ENCODE measurements at places on chromosomes 16 and 17.
A peak's percentile ranks its signal among the peaks of the same experiment; 100 is the strongest.

GRCh38 chr16:53309457-53309856 is 124.8 kb upstream of the RBL2 start:
- no peak for DNase-seq

- no peak for DNase-seq
These were observed 75.5 kb downstream of the AATF start for GRCh38 chr17:37024181-37024637.

DNA sequence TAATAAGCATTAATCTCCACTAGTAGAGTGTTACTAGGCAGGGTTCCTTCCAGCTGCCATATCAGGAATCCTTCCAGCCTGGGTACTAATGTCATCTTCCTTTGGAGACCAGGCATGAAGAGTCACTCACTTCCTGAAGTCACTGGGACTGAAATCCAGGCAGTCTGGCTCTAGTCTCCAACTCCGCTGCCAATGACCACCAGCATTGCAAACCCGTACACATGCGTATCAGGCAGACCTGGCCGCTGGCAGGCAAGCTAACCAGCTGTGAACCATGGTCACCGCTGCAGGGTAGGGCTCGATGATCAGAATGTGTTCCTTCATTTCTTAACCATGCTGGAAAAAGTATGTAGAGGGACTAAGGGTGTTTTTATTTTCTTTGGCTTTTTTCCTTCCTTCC is 255.5 kb downstream of the CDH13 start:
- DNase-seq, result no peak

DNA sequence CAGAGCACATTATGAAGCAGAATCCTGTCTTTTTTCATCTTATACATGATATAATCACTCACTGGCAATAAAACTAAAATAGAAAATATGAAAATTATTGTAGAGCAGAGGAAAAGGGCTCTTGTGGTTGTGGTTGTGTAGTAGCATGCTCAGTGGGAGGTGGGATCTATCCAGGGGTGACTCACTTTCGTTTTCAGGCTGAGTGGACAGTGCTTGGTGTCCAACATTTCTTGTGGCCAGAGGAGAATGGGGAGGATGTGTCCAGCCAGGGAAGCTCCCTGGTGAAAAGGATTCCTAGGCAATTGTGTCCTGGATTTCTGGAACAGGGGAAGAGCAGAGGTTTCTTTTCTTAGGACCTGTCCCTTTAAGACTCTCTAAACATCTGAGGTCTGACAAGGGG is 31.9 kb upstream of the CPHXL start:
- DNase-seq, result no peak

- DNase-seq, result no peak
These were observed 28.0 kb downstream of the ARHGAP23 start for GRCh38 chr17:38456031-38456815.

GRCh38 chr16:73503093-73503492 is 455.2 kb upstream of the ZFHX3 start:
- no peak for DNase-seq

- peak; percentile 45 for DNase-seq
These were observed at the start of gene RILP for GRCh38 chr17:1649844-1650501. TSS of gene RILP (minus strand) at chr17:1649866. CDS start at chr17:1649804, 62 bp downstream.

DNA sequence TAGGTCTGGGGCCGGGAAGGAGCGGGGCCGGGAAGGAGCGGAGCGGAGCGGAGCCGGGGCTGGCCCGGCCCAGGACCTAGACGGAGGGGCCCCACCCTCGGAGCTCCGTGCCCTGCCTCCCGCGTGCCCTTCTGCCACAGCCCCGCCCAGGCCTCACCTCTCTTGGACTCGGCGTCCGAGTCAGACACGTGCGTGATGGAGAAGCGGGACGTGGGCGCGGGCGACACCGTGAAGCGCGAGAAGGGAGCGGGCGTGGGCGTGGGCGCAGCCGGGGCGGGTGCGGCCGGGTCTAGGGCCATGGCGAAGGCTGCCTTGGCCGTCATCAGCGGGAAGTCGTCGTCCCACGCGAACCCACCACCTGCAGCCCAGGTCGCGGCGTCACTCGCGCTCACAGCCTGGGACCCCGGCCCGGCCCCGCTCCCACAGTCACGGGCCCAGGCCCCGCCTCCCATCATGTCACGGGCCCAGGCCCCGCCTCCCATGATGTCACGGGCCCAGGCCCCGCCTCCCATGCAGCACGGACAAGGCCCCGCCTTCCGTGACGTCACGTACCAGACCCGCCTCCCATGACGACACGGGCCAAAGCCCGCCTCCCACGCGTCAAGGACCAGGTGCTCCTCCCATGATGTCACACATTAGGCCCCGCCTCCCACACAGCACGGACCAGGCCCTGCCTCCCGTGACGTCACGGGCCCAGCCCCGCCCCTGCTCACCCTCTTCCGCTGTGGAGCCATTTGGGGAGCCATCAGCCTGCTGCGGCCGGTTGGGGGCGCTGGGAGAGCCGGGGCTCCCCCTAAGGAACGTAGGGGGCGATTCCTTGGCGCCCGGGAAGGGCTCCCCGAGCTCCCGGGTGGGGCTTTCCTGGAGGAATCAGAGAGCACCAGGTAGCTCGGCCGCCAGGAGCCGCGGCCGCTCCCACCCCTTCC is 45.8 kb upstream of the PVALEF start:
- peak; percentile 54 for DNase-seq

DNA sequence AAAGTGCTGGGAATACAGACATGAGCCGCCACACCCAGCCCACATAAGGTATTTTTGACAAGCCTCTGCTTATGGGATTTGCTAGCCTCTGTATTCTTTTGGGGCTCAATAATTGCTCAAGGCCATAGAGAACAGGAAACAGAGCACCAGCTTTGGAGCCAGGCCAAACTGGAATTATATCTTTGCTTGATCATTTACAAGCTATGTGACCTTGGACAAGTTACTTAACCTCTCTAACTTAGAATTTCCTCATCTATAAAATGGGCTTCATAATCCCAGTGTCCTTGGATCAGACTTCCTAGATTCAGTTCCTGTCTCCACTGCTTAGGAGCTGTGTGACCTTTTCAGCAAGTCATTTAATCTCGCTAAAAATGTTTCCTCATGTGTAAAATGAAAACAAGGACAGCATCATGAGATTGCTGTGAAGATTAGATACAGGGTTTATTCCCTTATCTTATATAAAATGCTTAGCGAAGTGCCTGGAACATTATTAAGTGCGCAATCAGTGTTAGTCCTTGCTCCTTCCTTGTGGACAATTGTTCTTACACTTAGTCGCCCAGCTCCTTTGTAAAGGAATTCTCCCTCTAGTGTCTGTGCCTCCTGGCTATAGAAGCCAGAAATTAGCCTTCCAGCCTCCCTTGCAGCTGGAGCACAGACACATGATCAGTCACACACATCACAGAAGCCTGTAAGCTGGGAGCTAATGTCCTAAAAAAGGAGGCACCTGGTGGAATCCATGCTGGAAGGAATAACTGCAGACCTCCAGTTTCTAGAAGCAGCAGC is 16.6 kb downstream of the KRT9 start:
- DNase-seq, result no peak

- DNase-seq, result no peak
These were observed 113.0 kb upstream of the PLCG2 start for GRCh38 chr16:81666113-81666512.

DNA sequence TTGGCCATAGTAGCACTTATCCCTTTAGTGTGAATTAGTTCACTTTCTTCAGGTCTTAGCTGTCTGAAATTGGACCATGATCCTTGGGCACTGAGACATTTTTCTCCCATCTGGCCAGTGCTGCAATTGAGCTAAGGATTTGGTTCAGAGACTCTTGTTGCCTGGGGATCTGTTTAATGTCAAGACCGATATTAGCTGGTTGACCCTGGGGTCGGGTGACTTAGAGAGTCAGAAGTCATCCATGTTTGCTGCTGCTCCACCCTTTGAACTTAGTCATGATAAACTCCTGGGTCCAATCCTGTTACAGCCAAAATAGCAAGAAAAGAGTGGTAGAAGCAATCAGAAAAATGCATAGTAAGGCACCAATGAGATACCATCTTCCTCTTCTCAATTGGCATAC is 45.8 kb upstream of the TOX3 start:
- no peak for DNase-seq

GRCh38 chr16:80462917-80463316 is 77.9 kb upstream of the DYNLRB2 start:
- no peak for DNase-seq

- no peak for DNase-seq
These were observed 6.7 kb downstream of the NLRC3 start for GRCh38 chr16:3570420-3571062.

DNA sequence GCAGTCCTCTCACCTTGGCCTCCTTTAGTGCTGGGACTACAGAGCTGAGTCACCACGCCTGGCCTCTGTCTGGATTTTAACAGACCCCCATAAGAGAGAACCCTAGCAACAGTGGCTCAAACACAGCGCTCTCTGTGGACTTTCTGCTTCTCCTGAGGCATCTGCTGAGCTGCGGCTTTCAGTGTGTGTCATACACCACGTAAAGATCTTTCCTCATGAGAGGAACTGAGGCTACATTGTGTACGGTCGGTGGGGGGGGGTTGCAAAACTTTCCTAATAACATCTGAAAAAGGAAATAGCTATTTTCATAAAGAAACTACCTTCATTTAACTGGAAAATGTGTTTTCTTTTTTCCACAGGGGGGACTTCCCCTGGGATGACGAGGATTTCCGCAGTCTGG is 32.9 kb downstream of the DEF8 start:
- no peak for DNase-seq

DNA sequence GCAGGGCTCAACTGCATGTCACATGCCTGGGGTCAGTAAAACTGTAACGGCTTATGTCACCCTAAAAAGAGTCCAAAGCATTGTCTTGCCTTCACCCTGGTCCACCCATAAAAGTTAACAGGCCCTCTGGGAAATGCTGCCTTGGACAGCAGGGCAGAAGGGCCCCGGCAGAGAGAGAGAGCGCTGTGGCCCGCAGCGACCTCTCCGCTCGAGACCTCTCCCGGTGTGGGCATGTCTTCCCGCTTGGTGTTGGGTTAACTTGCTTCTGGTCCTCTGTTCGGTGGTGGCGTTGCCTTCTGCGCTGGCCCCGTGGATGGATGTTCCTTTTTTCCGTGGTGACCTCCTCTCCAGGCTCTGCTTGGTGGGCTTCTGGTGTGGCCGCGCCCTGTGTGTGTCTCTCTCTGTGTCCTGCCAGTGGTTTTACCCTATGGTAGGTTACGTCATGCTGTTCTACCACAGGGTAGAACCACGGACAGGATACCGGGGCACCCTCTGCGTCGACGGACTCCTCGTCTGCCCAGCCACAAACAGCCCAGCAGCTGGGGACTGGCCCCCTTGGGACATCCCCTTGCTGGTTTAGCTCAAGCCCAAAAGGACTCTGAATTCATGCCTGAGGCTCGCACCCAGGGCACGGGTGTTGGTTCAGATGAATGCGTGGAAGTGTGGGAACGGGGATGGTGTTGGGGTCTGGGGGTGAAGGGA is 18.3 kb upstream of the CLEC18A start:
- no peak for DNase-seq

DNA sequence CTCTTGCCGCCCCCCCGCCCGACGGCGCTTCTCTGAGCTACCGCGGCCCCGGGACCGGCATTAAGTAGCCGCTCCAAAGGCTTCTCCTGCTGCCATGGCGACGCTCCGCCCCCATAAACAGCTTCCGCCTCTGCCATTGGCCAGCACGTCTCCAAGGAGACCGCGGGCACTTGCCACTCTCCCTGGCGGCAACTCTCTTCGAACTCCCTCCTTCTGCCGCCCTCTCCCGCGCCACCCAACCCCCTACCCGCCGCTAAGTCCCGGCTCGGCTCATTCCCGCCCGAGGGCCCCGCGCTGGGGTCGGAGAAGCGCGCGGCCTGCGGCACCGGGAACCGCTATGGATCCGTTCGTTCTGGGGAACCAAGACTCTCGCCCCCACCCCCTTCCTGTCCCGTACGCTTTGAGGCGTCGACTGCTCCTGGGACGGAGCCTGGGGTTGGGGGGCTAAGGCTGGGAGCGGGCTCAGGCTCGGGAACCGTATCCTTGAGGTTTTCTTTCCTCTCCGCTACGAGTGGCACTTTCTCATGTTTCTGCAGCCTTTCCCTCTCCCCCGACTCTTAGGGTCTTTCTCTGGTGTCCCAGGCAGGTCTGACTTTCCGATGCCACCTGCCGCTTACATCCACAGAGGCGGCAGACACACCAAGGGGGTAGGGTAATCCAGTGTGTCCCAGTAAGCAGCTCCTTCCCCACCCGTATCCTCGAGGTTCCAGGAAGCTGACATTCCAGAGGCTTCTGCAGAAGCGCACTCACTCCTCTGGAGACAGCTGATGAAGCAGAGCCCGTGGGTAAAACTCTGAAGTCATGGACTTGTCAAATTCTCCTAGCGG is at the start of gene FOXJ1:
FOXJ1 (minus strand) TSS at position 34 of the 827 bp plus-strand sequence. CDS start 850 bp downstream, outside the sequence.
- peak; percentile 99 for DNase-seq

- no peak for DNase-seq
These were observed 296.5 kb upstream of the MAF start for GRCh38 chr16:79897104-79897452.

GRCh38 chr17:71395901-71396300 is 724.9 kb upstream of the SOX9 start:
- DNase-seq, result no peak

- DNase-seq, result no peak
These were observed 9.8 kb upstream of the TBX2 start for GRCh38 chr17:61389670-61390478.

- DNase-seq, result no peak
These were observed 58.3 kb downstream of the HIC1 start for GRCh38 chr17:2113279-2113622.

- DNase-seq, result peak; percentile 54
These were observed 63.4 kb downstream of the KLHDC4 start for GRCh38 chr16:87702325-87702811.

DNA sequence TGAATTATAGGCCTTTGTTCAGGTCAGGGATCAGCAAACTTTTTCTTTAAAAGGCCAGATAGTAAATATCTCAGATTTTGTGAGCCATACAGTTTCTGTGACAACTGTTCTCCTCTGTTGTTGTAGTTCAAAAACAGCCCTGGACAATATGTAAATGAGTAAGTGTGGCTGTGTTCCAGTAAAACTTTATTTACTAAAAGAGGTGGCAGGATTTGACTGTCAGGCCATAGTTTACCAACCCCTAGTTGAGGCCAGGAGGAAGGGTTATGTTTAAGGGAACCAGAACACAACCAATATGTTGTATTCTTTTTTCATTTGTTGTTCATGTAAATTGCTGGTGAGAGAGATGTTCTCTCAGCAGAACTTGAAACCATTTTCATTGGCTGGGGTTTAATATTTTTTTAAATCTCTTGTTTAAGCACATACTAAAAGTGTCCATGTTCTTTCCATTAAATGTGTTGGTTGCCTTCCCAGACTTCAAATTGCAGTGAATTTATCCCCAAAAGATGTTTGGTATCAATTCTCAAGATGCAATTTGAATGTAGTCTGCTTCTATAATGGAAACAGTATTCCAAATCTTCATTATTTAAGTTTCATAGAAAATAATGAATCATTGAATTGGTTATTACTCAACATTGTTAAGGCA is 260.3 kb downstream of the FTO start:
- DNase-seq, result no peak

DNA sequence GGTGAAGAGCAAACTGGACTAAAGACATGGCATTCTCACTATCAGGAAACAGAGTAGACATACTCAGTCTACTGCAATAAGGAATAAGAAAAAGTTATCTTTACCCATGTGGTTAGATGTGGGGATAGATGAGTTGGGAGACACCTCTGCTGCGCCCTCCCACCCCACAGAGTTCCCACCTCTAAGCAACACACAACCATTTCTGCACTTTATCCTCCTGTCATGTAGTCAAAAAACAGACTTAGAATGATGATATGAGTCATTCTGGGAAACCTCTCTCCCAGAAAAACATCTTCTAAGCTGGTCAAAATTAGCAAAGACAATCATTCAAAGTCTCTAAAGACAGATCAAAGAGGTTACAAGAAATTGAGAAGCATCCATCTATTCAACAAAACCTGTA is 94.9 kb downstream of the CACNG1 start:
- no peak for DNase-seq

Data from HTR-8/SVneo (cell line).